ENCODE measurements at places on chromosomes 4 and X.
A peak's percentile ranks its signal among the peaks of the same experiment; 100 is the strongest.

DNA sequence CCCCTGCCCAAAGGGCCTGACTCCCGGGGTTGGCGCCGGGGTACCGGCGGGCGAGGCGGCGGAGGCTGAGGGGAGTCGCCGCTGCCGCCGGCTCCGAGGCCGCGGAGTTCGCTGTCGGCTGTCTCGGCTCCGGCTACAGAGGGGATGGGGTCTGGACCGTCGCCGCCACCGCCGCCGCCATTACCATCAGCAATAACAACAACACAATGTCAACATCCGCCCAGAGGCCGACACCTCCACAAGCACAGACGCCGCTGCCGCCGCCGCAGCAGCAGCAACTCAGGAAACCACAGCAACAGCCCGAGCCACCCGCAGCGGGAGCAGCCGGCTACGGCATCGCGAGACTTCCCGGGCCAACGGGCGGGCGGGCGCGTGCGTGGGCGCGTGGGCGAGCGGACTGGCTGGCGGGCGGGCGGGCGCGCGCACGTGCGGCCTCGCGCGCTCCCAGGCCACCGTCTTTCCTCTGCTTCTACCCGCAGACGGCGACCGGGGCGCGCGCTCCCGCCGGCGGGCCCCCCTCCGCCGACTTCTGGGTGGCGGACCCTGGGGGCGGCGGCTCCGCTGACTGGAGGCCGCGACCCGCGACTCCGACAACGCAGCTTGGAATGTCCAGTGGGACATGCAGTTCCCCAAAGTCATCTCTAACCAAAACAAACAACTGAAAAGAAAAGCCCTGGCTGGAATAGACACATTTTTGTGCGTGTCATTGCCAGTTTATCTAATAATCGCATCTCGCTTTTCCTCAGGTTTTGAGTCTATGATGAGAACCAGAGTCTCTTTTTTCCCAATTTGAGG lies at the start of gene CHIC2:
Gene CHIC2, minus strand, starts transcription at position 289 of the 795 bp plus-strand sequence. CDS start 305 bp downstream, outside the sequence.
- peak; percentile 92 for DNase-seq

GRCh38 chrX:136063340-136064079 lies 78.3 kb downstream of the SLC9A6 start:
- DNase-seq: no peak

DNA sequence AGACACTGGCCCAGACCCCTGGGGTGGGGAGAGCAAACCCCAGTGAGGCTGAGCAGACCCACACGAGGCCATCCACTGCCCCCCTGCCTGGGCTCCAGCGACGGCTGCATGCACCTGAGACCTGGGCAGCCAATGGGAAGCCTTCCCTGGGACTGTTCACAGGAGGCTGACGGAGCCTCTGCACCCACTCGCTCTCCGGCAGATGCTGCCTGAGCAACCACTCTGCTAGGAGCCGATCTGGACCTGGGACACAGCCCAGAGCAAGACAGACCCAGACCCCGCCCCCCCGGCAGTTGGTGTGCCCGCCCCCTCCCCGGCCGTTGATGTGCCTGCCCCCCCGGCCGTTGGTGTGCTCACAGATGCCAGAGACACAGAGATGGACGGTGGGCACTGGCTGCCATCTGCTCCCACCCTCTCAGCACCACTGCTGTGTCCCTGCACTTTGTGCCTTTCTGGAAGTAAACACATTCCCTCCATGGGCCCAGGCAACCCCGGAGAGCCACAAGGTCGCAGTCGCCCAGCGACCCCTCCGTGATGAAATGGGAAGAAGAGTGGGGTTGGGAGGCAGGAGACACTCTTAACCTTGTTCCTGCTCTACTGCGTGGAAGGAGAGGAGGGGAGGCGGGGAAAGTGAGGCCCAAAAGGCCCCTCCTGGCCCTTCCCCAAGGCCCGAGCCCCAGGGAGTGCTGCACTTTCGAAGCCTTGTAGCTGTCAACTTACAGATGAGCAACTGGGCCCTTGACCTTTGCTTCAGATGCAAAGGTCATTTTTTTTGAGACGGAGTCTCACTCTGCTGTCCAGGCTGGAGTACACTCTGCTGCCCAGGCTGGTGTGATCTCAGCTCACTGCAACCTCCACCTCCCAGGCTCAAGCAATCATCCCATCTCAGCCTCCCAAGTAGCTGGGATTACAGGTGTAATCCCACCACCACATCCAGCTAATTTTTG lies 62.0 kb downstream of the ZFYVE28 start:
- no peak for DNase-seq

DNA sequence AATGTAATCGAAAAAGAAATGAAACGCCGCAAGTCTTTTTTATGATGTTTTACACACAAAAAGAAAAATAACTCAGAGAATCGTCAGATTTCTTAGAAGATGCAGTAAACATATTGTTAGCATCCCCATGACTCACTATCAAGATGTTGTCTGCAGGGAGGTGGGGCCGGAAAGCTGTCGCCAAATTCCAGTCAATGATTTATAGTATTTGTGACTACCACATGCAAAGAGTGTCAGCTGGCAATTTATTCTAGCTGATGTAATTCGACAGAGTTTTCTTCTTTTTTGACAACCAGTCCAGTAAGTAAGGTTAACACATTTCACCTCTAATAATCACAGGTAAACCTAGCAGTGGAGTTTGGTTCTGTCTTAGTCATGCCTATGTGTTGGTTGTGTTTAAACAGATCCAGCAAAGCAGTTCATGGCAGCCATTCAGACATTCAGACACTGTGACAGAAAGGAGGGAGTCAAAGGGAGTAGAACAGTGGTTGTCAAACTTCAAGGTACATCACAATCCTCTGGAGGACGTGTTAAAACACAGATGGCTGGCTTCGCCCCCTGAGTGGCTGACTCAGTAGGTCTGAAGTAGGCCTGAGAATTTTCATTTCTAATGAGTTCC lies 19.8 kb upstream of the PPP1R2C start:
- no peak for DNase-seq

GRCh38 chr4:89111833-89112563 lies 665 bp downstream of the TIGD2 start:
- DNase-seq: no peak

DNA sequence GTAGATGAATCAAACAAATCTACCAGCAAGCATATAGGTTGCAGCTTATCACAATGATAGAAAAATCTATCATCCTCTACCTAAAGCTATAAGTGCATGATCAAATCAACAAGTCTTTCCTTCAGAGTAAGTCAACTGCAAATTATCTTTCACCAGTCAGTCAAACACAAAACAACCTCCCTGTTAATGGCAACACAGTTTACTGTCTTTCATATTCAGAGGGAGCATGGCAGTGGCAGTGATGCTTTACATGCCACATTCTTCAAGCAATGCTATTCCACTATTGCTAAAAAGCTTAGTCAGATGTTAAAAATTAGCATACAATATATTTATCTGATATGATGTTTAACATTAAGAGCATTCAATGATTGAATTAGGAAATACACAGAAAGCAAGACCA lies 245.1 kb upstream of the KLHL4 start:
- no peak for DNase-seq

- DNase-seq: no peak
Observed at GRCh38 chr4:38009421-38009820, 49.2 kb downstream of the PTTG2 start.

GRCh38 chr4:137420901-137421396 lies 111.3 kb downstream of the PCDH18 start:
- no peak for DNase-seq

DNA sequence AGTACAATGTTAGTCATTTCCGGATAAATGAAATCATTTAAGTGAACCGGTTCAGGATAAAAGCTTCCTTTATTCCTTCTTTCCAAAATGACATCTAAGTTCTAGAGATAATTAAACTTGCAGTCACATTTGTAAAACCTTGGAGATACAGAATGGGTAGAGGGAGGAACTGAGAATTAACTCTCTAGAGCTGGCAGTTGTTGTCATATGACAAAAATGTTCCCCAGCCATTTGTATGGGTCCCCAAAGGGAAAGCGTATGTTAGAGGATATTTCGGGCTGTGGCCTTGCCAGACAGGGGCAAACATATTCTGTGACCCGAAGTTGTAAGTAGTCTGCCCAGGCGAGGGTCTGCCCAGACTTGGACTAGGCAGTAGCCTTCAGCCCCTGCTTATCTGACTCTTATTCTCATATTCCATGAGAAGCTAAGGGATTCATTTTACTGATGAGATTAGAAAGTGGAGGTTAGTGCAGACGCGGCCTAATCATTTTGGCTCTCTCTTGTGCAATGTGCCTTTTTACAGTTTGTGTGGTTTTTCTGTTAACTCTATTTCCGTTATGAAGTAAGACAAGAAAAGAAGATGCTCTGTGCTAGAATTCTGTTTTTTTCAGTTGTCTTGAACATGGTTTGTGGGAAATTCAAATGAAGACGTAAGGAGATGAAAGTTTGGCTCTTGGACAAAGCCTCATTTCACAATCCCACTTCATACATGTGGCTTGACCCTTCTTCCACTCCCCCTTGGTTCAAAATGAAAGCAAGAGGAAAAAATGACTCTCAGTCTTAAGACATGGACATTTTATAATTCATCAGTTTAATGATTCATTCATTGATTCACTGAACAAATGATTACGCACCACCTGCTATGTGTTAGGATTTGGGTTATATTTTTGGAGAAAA lies 2394.2 kb upstream of the AGA start:
- no peak for DNase-seq

- no peak for DNase-seq
Observed at GRCh38 chrX:110259117-110259516, 58.8 kb downstream of the AMMECR1 start.

DNA sequence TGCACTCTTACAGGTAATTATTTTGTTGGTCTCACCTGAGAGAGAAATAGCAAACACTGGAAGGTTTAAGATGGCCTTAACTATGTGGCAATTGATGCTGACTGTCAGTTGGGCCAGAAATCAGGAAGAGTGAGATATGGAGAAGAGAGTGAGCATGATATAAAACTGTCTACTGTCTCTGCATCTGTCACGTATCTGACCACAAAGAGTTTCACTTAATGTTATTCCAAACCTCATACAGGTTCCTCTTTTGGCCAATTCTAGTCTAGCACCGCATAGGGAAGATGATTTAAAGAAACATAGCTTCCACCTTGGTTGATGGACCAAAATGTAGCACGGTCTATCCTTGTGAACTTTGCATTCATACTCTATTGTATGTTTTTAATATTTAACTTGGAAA lies 381.0 kb upstream of the BOD1L1 start:
- DNase-seq: no peak

GRCh38 chr4:148060264-148061140 lies 328.6 kb downstream of the ARHGAP10 start:
- DNase-seq: no peak

DNA sequence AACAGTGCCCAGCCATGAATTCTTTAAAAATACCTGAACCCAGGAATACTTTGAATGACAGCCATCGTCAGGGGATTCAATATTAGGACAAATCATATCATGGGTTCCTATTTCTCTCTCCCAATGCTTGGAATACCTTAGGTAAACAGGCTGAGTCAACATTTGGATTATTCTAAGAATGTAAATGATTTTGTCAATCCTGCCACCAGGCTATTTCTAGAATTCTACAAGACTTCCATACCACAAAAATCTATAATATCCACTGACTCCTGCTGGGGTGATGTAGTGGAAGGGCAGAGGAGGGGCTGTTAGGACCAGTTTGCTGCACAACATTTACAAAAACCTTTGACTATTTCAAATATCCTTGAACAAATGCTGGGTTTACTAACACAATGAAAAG lies 65.2 kb downstream of the IGFBP7 start:
- DNase-seq: no peak

DNA sequence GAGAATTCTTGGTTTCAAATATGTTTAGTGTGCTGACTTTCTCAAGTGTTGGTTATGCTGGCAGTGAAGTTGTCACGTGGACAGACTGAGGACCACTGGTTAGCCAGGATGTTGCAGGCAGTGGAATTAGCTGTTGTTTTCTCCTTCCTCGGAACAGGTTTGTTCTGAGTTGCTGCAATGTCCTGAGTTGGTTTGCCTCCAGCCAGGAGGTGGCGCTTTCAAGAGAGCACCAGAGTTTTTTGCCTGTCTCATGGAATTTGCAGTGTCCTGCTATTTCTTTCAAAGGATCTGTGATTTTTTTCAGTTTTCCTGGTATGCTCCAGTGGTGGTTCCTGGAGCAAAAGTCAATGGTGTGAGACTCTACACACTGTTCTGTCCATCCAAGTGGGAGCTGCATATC lies 158.1 kb upstream of the CXorf66 start:
- DNase-seq: no peak

GRCh38 chr4:152232271-152232670 lies 303.6 kb downstream of the FBXW7 start:
- DNase-seq: no peak

- DNase-seq: no peak
Observed at GRCh38 chr4:171484681-171485080, 328.5 kb upstream of the GALNTL6 start.

DNA sequence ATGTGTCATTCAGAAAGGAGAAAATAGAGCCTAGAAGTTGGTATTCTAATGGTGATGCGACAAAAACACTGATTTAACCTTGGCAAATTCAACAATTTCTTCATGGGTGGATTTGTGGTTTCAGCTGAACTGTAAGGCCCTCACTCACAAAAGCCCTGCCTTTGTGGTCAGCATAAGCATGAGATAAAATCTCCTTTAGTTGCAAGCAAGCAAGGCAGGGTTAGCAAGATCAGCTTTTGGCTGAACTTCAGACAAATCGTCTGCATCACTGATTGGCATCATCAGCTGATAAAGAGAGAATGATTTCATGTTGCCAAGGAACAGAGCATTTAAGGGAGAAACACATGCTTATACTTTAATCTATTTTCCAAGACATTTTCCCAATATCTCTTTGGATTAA lies 2582.2 kb downstream of the PCDH7 start:
- no peak for DNase-seq

- DNase-seq: no peak
Observed at GRCh38 chr4:14087459-14087858, 459.9 kb upstream of the BOD1L1 start.

DNA sequence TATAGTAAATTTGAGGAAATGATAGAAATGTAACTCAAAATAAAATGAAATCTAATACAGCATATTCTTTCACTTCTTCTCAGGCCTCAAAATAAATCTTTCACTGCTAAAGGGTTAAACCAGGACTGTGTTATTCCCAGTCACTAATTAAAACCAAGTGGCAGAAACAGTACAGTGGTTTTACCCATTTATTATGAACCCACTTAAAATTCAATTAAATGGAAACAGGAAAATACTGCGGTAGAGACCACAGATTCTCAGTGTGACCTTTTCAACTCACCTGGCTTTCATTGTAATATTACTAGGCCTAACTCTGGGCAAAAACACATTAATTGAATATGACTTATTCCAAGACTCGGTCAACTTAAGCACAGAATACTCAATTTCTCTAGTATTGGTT lies 176.5 kb upstream of the DKK2 start:
- no peak for DNase-seq

GRCh38 chr4:113901994-113902787 lies 77.3 kb downstream of the ARSJ start:
- DNase-seq: no peak

DNA sequence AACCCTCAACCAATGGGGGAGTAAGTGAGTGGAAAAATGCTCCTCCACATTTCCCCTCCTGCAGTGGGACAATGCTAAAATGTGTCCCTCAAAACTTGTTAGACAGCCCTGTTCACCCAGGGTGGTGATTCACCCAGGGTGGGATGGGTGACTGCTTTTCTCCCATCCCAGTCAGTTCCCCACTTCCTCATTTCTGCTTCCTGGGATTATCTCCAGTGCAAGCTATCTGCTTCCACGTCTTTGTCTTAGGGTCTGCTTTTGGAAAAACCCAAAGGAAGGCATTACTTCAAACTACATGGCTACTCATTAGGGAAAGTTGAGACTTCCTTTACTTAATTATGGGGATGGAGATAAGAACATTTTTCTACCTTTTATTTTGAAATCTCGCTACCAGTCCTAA lies 45.5 kb downstream of the ETNPPL start:
- DNase-seq: no peak
